ENCODE measurements at places on chromosomes 6 and 20. TPM values are rescaled to one million over a fixed set of nuclear protein-coding genes. Genes with fewer than 3 reads are reported as not detected.

The C20orf204 gene
- total RNA-seq: 0.35 TPM

The NKX2-2 gene
- total RNA-seq: not detected

The RRP36 gene
- total RNA-seq: 40.6 TPM

The PXMP4 gene
- 9.8 TPM for total RNA-seq

The LGSN gene
- not detected for total RNA-seq

The RAE1 gene
- 11.6 TPM for total RNA-seq

The TBC1D7 gene
- 27.0 TPM for total RNA-seq

The CGA gene
- total RNA-seq: not detected

The SGK2 gene
- total RNA-seq: 0.90 TPM

The VGLL2 gene
- 4.2 TPM for total RNA-seq

The FAM110A gene
- 5.8 TPM for total RNA-seq

The PAK5 gene
- total RNA-seq: not detected

The DDX39B gene
- total RNA-seq: 119 TPM

The CYP39A1 gene
- 6.3 TPM for total RNA-seq

The OOEP gene
- total RNA-seq: not detected

The TCFL5 gene
- total RNA-seq: 4.8 TPM

The AKAP12 gene
- total RNA-seq: 40.1 TPM

The KIF6 gene
- not detected for total RNA-seq
